ENCODE measurements at places on chromosomes 16 and 17. TPM values are rescaled to one million over a fixed set of nuclear protein-coding genes. Genes with fewer than 3 reads are reported as not detected.

Gene KRTAP2-3
- not detected for total RNA-seq

Gene KRTAP4-1
- not detected for total RNA-seq

Gene TBC1D3I
- total RNA-seq = 0.20 TPM

Gene CES5A
- not detected for total RNA-seq

Gene SOST
- total RNA-seq = not detected

Gene CACNG1
- total RNA-seq = not detected

- peaks cover 25% of the 10 kb centered on the region for H3K36me3 ChIP-seq
- DNase-seq = no peak
- H3K27me3 ChIP-seq = no peaks in the 10 kb centered on the region
- H3K4me3 ChIP-seq = peak overlapping the region; percentile 33
Observed at GRCh38 chr17:8898636-8899035, 31.2 kb upstream of the PIK3R6 start.

- no peak overlapping the region for H3K27ac ChIP-seq
- DNase-seq = no peak
- no peaks in the 10 kb centered on the region for H3K27me3 ChIP-seq
- H3K36me3 ChIP-seq = no peaks in the 10 kb centered on the region
- no peak overlapping the region for H3K4me3 ChIP-seq
Observed at GRCh38 chr17:78610951-78611511, 33.8 kb upstream of the DNAH17 start.

DNA sequence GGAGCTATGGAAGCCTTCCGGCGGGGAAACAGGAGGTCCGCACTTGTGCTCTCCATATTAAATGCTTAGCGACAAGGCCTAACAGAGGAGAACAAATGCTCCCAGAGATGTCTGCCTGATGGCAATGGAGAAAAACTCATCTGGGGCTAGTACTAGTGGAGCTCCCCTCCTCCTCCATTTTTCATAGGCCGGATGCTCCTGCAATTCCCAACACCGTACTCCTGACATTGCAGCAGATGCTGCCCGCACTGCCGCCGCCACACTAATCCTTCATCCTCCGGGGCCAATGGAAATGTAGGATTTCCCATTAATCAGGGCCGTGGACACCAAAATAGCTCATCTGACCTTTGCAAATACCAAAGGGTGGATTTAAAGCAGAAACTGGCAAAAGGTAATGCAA, 27.5 kb downstream of the TOM1L2 start:
- H3K4me1 ChIP-seq = peaks cover 18% of the 10 kb centered on the region
- H3K4me3 ChIP-seq = no peak overlapping the region
- no peaks in the 10 kb centered on the region for H3K27me3 ChIP-seq

DNA sequence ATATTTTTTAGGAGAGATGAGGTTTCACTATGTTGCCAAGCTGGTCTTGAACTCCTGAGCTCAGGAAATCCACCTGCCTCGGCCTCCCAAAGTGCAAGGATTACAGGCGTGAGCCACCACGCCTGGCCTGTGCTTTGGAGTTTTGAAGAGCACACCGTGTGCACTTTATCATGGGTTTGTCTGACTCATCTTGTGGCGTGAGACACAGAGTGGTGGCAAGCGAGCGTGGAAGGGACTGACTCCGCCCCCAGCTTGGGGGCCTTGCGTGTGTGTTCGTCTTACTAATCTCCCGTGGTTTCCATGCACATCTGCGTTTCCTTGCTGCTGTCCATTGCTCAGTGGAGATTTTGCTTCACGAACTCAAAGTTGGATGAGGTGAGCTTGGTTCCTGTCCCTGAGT, 22.9 kb downstream of the CRAMP1 start:
- no peak for DNase-seq
- H3K27ac ChIP-seq = no peak overlapping the region
- no peak overlapping the region for H3K4me3 ChIP-seq
- H3K36me3 ChIP-seq = peaks cover 42% of the 10 kb centered on the region
- no peaks in the 10 kb centered on the region for H3K27me3 ChIP-seq
- H3K4me1 ChIP-seq = no peaks in the 10 kb centered on the region

DNA sequence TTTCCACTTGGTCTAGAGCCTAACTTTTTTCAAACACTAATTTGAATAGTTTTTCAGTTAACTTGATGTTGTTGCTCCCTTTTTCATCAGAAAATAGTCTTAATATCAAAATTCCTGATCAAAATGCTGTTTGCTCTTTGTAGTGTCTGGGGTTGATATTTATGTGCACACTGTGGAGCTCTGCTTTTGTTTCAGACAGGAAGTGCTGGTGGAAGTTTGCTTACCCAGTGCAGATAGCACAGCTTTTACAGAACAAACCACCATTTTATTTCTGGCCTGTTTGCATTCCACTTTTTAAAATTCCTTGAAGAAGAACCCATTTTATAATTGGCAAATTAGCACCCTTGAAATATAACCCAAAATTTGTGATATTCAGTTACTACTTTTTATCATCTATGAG, 125.4 kb downstream of the MRTFB start:
- H3K27me3 ChIP-seq = no peaks in the 10 kb centered on the region
- no peak overlapping the region for H3K4me3 ChIP-seq
- H3K36me3 ChIP-seq = no peaks in the 10 kb centered on the region
- no peak for DNase-seq

- no peak for DNase-seq
- H3K4me3 ChIP-seq = no peak overlapping the region
- H3K27ac ChIP-seq = no peak overlapping the region
- H3K4me1 ChIP-seq = peaks cover 3% of the 10 kb centered on the region
Observed at GRCh38 chr17:80107231-80108021, 6.0 kb downstream of the GAA start.

DNA sequence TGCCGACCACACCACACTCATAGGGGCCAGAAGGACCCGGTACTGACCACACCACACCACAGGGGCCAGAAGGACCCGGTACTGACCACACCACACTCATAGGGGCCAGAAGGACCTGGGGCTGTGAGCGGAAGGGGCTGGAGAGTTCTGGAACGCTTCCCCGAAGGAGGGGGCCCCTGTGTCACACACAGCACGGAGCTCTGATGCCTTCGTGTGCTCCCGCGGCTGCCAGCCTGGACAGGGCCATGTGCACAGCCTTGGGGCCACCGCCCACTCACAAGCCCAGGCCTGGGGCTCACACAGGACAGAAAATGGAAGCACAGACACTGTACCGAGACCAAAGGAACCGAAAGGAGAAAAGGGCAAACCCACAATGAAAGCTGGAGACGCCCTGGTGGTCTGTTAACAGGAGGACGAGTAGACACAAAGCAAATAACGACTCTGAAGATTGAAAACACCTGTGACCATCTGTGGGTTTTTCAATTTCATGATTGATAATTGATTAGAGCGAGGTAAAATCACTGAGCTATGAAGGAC, 106.5 kb upstream of the METRNL start:
- H3K36me3 ChIP-seq = no peaks in the 10 kb centered on the region
- no peaks in the 10 kb centered on the region for H3K27me3 ChIP-seq
- H3K4me1 ChIP-seq = no peaks in the 10 kb centered on the region
- H3K27ac ChIP-seq = no peak overlapping the region
- H3K4me3 ChIP-seq = no peak overlapping the region
- DNase-seq = no peak

DNA sequence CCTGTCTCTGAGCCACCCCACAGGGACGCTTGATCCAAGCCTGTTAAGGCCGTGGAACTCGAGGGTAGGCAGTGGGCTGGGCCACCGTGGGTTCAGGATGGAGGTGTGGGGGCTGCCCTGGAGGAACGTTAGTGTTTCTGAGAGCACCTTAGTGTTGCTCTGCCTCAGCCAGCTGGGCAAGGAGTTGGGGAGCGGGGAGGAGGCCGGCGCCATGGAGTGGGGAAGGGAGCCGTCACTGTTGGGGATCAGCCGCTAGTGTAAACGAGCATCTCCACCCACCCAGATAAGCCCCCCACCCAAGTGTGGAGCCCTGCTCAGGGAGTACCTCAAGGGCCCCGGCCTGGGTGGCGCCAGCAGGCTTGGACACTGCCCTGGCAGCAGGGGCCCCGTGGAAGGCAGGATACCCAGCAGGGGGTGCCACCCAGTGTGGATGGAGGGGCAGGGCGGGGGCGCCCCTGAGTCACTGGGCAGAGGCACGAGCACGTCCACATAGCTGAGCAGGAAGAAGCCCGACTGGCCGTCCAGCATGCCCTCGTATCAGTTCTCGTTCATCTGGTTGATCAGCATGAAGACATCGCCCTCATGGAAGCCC, 98.6 kb downstream of the KPNA2 start:
- H3K4me1 ChIP-seq = no peaks in the 10 kb centered on the region
- H3K36me3 ChIP-seq = no peaks in the 10 kb centered on the region
- no peaks in the 10 kb centered on the region for H3K27me3 ChIP-seq
- H3K4me3 ChIP-seq = no peak overlapping the region
- DNase-seq = no peak

DNA sequence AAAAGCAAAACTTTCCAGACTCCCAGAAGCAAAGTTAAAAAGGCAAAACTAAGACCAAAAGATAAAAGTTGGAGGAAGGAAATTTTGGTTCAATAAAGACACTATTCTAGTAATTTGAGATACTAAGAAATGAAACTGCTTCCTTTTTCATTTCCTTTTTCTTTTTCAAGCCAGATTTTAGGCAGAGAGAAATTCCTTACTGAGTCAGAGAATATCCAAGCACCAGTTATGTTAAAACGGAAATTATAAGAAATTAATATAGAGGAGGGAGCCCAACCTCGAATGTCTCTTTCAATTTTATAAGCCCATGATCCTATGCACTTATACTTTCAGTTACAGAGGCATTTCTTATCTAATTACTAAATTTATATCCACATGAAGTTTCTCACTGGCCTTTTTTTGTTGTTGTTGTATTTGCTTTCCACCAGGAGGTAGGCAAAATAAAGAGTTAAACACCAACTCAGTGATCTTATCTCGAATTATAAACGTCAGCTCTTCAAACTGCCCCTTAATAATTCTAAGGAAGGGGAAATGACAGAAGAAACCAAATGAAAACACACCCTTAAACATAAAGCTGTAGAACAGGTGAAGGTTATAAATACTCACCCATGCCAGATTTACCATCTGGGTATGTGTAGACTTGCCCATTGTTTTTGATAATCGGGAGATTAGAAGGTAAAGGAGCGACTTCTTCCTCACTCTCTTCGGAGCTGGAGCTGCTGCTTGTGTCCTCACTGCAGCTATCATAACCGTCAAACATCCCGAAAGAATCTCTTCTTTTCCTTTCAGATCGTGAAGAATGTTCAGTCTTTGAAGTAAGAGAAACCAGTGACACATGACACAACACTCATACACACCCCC, 35.2 kb downstream of the MBTD1 start:
- peaks cover 21% of the 10 kb centered on the region for H3K36me3 ChIP-seq
- no peak overlapping the region for H3K4me3 ChIP-seq
- H3K27ac ChIP-seq = no peak overlapping the region
- no peaks in the 10 kb centered on the region for H3K4me1 ChIP-seq

GRCh38 chr17:57852092-57852954, 2.5 kb upstream of the MRPS23 start:
- peaks cover 30% of the 10 kb centered on the region for H3K4me1 ChIP-seq
- peak overlapping the region; percentile 12 for H3K27ac ChIP-seq
- no peak overlapping the region for H3K4me3 ChIP-seq
- H3K27me3 ChIP-seq = no peaks in the 10 kb centered on the region
- H3K36me3 ChIP-seq = peaks cover 3% of the 10 kb centered on the region

DNA sequence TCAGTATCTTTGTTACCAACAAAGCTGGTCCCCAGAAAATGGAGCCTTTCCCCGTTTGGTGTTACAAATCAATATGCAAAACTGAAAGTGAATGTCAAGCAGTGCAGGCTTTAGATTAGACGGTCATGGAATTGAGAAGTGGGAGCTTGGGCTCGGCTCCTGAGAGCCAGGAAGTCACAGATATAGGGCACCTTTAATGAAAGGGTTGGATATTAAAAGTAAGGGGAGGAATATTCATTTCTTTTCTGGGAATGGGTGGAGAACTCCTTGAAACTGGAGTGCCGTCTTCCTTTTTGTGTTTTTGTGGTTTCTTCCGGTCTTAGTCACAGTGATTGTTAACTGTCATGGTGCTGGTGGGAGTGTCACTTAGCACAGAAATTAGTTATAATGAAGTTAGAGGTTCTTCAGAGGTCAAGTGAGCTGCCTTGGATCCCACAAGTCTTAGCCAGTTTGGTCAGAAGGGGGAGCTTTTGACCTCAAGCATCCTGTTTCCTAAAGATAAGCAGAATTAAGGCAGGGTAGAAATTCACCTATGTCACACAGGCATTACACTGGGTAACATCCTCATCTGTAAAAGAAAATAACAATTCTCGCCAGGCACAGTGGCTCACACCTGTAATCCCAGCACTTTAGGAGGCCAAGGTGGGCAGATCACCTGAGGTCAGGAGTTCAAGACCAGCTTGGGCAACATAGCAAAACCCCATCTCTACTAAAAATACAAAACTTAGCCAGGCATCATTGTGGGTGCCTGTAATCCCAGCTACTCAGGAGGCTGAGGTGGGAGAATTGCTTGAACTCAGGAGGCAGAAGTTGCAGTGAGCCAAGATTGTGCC, 9.6 kb upstream of the EIF1 start:
- H3K27me3 ChIP-seq = no peaks in the 10 kb centered on the region
- H3K4me3 ChIP-seq = peak overlapping the region; percentile 55
- H3K27ac ChIP-seq = peak overlapping the region; percentile 62
- DNase-seq = peak; percentile 68
- no peaks in the 10 kb centered on the region for H3K36me3 ChIP-seq

GRCh38 chr16:88785106-88785924, at the start of gene PIEZO1:
TSS of gene PIEZO1 (minus strand) at chr16:88785220. CDS start at chr16:88784964, 256 bp downstream.
- peak; percentile 82 for DNase-seq
- H3K36me3 ChIP-seq = no peaks in the 10 kb centered on the region
- H3K4me3 ChIP-seq = peak within 1 kb of the TSS; percentile 15
- peaks cover 53% of the 10 kb centered on the region for H3K4me1 ChIP-seq

- no peaks in the 10 kb centered on the region for H3K36me3 ChIP-seq
- H3K27me3 ChIP-seq = no peaks in the 10 kb centered on the region
- H3K27ac ChIP-seq = no peak overlapping the region
Observed at GRCh38 chr17:5257124-5257523, 22.5 kb upstream of the SCIMP start.

DNA sequence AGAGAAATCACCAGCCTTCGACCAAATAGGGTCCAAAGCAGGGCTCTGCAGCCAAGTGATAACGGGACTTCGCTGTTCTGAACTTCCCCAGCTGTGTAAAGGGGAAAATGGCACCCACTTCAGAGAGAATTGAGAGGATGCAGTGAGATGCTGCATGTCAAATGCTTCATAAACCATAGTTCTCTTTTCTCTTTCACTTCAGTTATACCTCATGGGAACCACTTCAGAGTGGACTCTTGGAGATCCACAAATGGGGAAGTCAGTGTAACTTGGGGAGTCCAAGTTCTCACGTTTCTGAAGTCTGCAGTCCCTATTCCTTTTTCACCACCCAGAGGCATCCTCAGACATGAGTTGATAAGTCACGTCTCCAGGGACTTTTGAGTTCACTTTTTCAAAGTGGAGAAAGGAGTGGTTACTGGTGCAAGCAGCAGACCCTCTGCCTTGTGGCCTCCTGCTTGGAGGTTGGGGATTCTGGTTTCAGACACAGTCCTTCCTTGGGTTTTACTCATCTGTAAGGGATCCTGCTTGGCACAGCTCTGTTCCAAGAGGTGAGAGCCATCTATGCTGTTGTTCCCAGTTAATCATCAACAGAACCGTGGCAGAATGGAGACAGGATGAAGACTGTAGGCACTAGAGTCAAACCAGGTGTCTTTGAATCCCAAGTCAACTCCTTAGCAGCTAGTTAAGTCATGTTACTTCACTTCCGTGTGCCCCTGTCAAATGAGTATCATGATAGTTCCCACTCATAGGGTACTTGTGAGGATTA, 123.4 kb upstream of the NOL11 start:
- no peak overlapping the region for H3K27ac ChIP-seq
- H3K4me1 ChIP-seq = no peaks in the 10 kb centered on the region
- H3K27me3 ChIP-seq = no peaks in the 10 kb centered on the region
- H3K4me3 ChIP-seq = no peak overlapping the region
- no peak for DNase-seq
- H3K36me3 ChIP-seq = no peaks in the 10 kb centered on the region

GRCh38 chr17:29622337-29623282, at the start of gene CORO6:
TSS of gene CORO6 (minus strand) at chr17:29622912. CDS start at chr17:29621421, 1,491 bp downstream.
- H3K4me1 ChIP-seq = peaks cover 25% of the 10 kb centered on the region
- peak within 1 kb of the TSS; percentile 75 for H3K4me3 ChIP-seq
- H3K27ac ChIP-seq = no peak within 1 kb of the TSS
